ENCODE measurements at places on chromosomes 11 and 22.

DNA sequence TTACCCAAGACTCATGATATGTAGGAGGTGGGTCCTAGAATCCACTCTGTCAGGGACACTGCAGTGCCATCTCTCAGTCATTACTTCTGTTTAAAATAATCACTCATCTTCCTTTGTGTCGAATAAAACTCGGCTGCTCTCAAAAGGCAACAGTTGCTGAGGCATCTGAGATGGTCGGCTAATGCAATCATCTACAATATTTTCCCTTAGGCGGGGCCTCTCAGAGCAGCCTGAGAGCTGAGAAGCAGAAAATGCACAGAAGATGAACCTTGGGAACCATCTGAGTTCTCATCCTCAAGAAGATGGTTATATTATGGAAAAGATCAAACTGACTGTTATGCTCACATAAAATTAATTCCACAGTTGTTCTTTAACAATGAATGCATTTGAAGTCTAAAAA, 1518.2 kb upstream of the TENM4 start:
- no peak for DNase-seq

DNA sequence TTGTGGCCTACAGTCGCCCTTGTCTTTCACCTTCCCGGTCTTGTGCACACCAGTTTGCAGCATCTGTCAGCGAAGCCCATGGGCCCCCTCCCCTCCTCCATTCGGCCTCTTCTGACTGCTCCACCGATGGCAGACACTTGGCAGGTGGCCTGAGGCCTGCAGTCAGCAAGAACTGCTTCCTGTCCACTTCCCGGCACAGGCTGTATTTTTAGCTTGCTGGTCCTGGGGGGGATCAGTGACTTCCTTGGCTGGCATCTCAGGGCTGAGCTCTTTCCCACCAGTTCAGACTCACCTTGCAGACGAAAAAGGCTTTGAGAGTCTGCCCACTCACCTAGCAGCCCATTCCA, 106.4 kb downstream of the SYN3 start:
- DNase-seq: no peak

GRCh38 chr11:1304380-1304779, 5.1 kb downstream of the TOLLIP start:
- no peak for DNase-seq

DNA sequence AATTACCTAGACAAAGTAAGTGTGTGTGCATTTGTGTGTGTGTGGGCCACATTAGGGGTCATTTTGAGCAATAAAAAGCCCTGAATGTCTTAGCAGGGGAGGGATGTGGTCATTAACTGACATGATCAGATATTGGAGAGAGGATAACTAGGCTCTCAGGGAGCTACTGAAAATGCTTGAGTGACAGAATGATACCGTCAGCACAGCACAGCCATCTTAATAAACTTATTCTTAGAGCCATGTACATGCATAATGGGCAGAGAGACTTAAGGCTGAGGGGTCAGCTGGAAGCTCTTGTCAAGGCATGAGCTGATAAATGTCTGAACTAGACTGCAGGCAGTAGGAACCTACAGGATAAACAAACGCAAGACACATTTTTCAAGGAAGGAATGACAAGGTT, 239.1 kb upstream of the NCAM1 start:
- DNase-seq: no peak

DNA sequence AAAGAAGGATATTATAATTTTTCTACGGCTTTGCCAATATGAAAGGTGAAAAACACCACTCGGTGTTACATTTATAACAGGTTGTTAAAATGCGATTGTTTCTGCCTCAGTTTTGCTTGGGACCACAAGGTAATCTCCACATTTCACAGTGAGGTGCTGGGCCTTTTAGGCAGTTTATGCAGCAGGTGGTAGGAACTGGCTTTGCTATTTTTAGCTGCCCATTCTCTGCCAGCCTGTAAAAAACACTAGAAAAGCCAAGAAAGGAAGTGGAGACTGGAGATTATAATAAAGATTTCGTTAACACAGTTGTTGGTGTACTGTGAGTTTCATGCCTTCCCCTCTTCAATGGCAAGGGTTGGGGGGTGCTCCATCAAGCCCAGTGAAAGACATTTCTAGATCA, 8.0 kb upstream of the MRPL16 start:
- DNase-seq: no peak

- DNase-seq: no peak
Observed at GRCh38 chr11:792873-793272, 3.0 kb upstream of the CEND1 start.

All from NCI-H774 (cell line).